ENCODE measurements at places on chromosomes 6 and 20. TPM values are rescaled to one million over a fixed set of nuclear protein-coding genes. Genes with fewer than 3 reads are reported as not detected.

GSTA4 gene
- 39.0 TPM for total RNA-seq

SDC4 gene
- total RNA-seq: 43.5 TPM

SERINC1 gene
- 178 TPM for total RNA-seq

DLL1 gene
- total RNA-seq: 0.16 TPM

TUBE1 gene
- 20.6 TPM for total RNA-seq

SLC4A11 gene
- 0.81 TPM for total RNA-seq

C20orf141 gene
- total RNA-seq: not detected

ULBP3 gene
- total RNA-seq: 19.3 TPM
